ENCODE measurements at places on chromosomes 3 and 15. TPM values are rescaled to one million over a fixed set of nuclear protein-coding genes. Genes with fewer than 3 reads are reported as not detected.

Gene FSTL1
- total RNA-seq: 206 TPM

Gene MRPL46
- 19.3 TPM for total RNA-seq

Gene PRR20G
- total RNA-seq: not detected

Gene PRKCD
- total RNA-seq: 5.4 TPM

Gene DAZL
- 0.51 TPM for total RNA-seq

- H3K4me3 ChIP-seq: no peak overlapping the region
- H3K27me3 ChIP-seq: peaks cover 3% of the 10 kb centered on the region
- no peak for DNase-seq
- no peak overlapping the region for H3K27ac ChIP-seq
- H3K36me3 ChIP-seq: peaks cover 4% of the 10 kb centered on the region
These were observed 164.8 kb upstream of the NUDT16 start for GRCh38 chr3:131216801-131217200.

GRCh38 chr3:38314112-38314763, 32.1 kb downstream of the SLC22A14 start:
- H3K27me3 ChIP-seq: peaks cover 5% of the 10 kb centered on the region
- H3K27ac ChIP-seq: no peak overlapping the region
- H3K4me1 ChIP-seq: peaks cover 8% of the 10 kb centered on the region
- no peak for DNase-seq

DNA sequence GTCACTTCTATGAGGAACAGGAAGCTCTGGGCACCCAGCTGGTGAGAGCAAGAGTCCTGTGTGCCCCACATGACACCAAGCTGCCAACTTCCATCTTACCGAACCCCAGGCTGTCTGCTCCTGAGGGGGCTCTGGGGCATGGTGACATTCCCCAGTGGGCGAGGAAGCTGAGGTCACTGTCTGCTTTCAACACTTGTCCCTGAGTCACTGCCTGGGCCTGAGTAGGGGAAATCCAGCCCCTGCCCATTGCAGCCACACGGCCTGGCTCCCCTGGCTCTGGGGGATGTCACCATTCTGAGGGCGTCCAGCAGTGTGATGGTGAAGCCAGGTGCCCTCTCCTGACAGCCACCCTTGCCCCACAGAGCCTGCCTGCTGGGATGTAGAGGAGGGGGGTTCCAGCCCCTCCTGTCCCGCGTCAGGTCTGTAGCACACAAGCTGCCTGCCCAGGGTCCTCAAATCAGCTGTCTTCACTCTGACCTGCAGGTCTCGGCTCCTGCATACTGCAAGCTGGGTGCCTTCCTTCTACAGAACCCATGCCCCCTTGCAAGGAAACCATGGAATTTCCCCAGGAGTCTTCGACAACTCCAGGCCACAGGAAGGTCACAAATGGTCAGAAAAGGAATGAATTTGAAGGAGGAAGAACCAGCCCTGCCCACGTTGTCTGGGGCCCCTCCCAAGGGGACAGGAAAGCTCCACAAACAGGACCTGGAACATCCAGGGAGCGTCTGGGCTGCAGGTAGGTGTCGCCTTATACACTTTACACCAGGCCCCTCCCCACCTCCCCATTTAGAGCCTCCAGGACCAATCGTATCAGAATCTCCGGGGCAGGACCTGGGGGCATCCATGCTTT, 69.9 kb upstream of the GATM start:
- no peak overlapping the region for H3K4me3 ChIP-seq
- H3K27ac ChIP-seq: no peak overlapping the region
- peaks cover 10% of the 10 kb centered on the region for H3K36me3 ChIP-seq
- no peaks in the 10 kb centered on the region for H3K4me1 ChIP-seq
- DNase-seq: no peak

- peaks cover 2% of the 10 kb centered on the region for H3K27me3 ChIP-seq
- no peaks in the 10 kb centered on the region for H3K36me3 ChIP-seq
- H3K27ac ChIP-seq: no peak overlapping the region
- H3K4me3 ChIP-seq: no peak overlapping the region
- H3K4me1 ChIP-seq: peaks cover 38% of the 10 kb centered on the region
These were observed 274.2 kb downstream of the FOXP1 start for GRCh38 chr3:71309342-71309741.

- no peak for DNase-seq
- no peak overlapping the region for H3K27ac ChIP-seq
- H3K36me3 ChIP-seq: no peaks in the 10 kb centered on the region
- H3K4me3 ChIP-seq: peak overlapping the region; percentile 92
These were observed 1.3 kb downstream of the NEDD4 start for GRCh38 chr15:55991802-55992768.

- no peak for DNase-seq
- H3K4me3 ChIP-seq: no peak overlapping the region
- no peaks in the 10 kb centered on the region for H3K27me3 ChIP-seq
These were observed 228.2 kb upstream of the TPRG1 start for GRCh38 chr3:188943591-188943990.

DNA sequence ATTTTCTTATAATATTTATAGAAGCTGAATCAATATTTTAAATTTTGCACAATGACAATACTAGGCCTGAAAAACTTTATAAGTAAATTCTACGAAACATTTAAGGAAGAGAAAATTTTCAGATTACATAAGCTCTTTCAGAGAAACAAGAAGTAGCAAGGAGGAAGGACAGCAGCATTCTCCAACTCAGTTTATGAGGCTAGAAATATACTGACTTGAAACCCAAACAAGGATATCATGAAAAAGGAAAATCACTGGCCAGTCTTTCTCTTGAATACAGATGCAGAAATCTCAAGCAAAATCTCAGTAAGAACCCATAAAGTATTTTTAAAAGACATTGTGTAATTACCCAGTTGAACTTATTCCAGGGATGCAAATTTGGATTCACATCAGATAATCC, 121.3 kb downstream of the STAC start:
- no peaks in the 10 kb centered on the region for H3K4me1 ChIP-seq
- no peaks in the 10 kb centered on the region for H3K27me3 ChIP-seq
- H3K27ac ChIP-seq: no peak overlapping the region
- no peak for DNase-seq
- no peaks in the 10 kb centered on the region for H3K36me3 ChIP-seq

GRCh38 chr3:66297260-66297873, 76.6 kb downstream of the SLC25A26 start:
- H3K27ac ChIP-seq: no peak overlapping the region
- H3K4me3 ChIP-seq: no peak overlapping the region
- no peak for DNase-seq
- no peaks in the 10 kb centered on the region for H3K27me3 ChIP-seq
- no peaks in the 10 kb centered on the region for H3K36me3 ChIP-seq
- peaks cover 8% of the 10 kb centered on the region for H3K4me1 ChIP-seq

- H3K27me3 ChIP-seq: no peaks in the 10 kb centered on the region
- no peaks in the 10 kb centered on the region for H3K36me3 ChIP-seq
- DNase-seq: no peak
These were observed 284.7 kb upstream of the STT3B start for GRCh38 chr3:31247850-31248562.
